ENCODE measurements at places on chromosomes 6 and 20. TPM values are rescaled to one million over a fixed set of nuclear protein-coding genes. Genes with fewer than 3 reads are reported as not detected.

KIF13A gene
- total RNA-seq = 31.5 TPM

- no peaks in the 10 kb centered on the region for H3K36me3 ChIP-seq
- no peaks in the 10 kb centered on the region for H3K27me3 ChIP-seq
- no peaks in the 10 kb centered on the region for H3K4me1 ChIP-seq
- no peak overlapping the region for H3K27ac ChIP-seq
Measured at GRCh38 chr6:48243071-48243470, 132.1 kb upstream of the PTCHD4 start.

AFG1L gene
- total RNA-seq = 1.6 TPM

GRCh38 chr6:111653434-111653833 is 47.8 kb upstream of the TRAF3IP2 start:
- DNase-seq = no peak
- no peaks in the 10 kb centered on the region for H3K27me3 ChIP-seq
- H3K27ac ChIP-seq = no peak overlapping the region
- no peaks in the 10 kb centered on the region for H3K36me3 ChIP-seq

GRCh38 chr6:28496099-28496779 is 19.4 kb downstream of the GPX6 start:
- no peak for DNase-seq
- H3K4me1 ChIP-seq = no peaks in the 10 kb centered on the region
- H3K27me3 ChIP-seq = no peaks in the 10 kb centered on the region
- H3K36me3 ChIP-seq = no peaks in the 10 kb centered on the region

Measured in SJSA1 (cell line).